ENCODE measurements at places on chromosomes 4 and X.

- DNase-seq: no peak
Observed at GRCh38 chr4:153901220-153901619, 112.3 kb upstream of the SFRP2 start.

DNA sequence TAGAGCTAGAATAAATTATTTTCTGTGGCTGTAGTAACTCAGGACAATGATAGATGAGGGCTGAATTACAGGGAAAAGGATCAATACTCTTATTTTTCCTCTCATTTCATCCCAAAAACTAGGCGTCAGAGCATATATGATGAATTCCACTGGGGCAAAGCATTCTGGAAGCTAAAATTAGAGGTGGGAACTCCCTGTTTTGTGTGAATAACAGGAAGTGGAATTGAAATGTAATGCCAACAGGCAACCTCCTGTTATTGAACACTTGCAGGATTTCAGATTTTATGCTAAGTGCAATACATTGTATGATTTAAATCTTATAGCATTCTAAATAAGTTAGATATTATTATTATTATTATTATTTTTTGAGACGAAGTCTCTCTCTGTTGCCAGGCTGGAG lies 20.9 kb downstream of the HSD17B11 start:
- DNase-seq: no peak

- DNase-seq: no peak
Observed at GRCh38 chr4:10506077-10506476, 48.9 kb upstream of the ZNF518B start.

- DNase-seq: no peak
Observed at GRCh38 chr4:121143131-121143530, 21.0 kb downstream of the TNIP3 start.

DNA sequence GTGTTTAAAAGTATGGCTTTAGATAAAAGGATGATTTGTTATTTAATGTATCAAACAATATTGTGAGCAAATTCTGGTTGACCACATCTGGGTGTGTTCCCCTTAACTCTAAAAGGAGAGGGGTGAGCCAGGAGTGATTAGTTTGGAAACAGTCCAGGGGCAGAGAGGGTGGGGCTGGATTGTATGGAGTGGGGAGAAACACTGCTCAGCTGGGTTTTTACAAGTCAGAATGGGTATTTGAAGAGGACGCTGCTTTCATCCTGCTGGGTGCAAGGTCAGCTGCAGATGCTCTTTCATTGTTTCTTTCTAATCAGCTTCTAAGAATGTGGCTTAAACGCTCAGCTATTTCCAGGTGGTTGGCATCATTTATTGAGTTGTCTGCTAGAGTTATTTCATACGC lies 82.8 kb upstream of the LIMCH1 start:
- no peak for DNase-seq

- DNase-seq: no peak
Observed at GRCh38 chr4:8039290-8039689, 99.6 kb upstream of the AFAP1 start.

- DNase-seq: no peak
Observed at GRCh38 chr4:84484236-84484635, 14.9 kb downstream of the NKX6-1 start.

DNA sequence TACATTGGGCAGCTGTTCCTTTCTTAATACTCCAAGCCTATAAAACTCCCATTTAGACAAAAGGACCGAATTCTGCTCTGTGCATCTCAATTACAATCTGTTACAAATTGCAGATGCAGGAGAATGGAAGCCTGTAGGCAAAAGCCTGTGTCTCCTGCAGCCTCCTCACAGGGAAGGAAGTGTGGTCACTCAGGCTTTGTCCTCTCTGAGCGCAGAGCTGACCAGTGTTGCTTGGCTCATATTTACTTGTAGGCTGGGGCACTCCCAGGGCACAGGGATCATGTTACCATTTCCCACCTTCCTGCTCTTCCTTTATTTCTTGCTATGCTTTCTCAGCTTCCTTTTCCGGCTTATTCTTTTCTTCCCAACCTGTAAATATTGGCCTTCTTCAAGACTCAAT lies 15.7 kb downstream of the SUPT20HL2 start:
- DNase-seq: no peak

DNA sequence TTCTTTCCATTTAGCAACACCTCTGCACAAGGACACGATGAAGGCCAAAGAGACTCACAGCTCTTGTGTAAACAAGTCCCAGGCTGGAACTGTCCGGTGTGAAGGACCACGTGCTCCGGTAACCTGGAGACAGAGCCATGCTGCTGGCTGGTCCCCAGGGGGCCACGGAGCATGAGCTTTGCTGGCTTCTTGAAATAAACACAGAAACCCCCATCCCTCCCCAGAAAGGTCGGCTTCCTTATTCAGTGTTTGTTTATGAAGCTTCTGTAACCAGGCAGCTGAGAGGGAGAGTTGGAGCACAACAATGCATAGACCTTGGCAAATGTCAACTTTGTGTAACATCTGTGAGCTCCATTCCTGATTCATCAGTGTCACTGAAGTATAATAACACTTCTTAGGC lies 109.4 kb downstream of the GPR143 start:
- DNase-seq: no peak
